COR-L47 (cell line): ENCODE measurements at places on chromosomes 3 and 15.

- DNase-seq = peak; percentile 90
These were observed 39.6 kb downstream of the MAP3K13 start for GRCh38 chr3:185402561-185402960.

DNA sequence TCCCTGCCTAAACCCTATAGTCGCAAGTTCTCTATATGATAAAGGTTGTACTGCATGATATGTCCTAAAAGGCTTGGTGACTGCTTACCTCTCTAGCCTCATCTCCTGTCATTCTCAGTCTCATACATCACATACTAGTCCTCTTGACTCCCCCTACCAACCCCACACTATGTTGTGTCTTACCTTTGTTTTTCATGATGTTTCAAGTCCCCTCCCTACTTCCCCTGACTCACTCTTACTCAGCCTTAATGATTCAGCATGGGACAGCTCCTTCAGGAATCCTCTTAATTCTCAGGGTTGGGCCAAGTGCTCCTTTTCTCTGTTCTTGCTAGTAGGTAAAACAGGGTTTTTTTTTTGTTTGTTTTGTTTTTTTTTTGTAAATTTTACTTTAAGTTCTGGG lies 49.6 kb downstream of the SLMAP start:
- DNase-seq = no peak

GRCh38 chr3:1230920-1231319 lies 138.1 kb downstream of the CNTN6 start:
- no peak for DNase-seq

DNA sequence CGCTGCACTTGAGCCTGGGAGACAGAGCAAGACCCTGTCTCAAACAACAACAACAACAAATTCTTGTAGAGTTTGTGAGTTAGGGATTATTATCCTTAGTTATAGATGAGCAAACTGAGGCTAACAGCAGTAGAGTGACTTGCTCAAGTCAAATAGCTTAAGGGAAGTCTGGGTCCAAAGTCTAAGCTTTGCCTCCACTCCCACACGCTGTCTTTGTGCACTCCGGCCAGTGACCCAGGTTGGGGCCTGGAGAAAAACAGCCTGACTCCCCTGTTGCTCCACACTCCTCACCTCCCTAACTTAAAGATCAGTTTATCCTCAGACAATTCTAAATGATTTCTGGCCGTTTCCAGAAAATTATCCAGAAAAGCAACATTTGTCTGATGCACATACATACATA lies 9.2 kb upstream of the SIN3A start:
- DNase-seq = no peak

DNA sequence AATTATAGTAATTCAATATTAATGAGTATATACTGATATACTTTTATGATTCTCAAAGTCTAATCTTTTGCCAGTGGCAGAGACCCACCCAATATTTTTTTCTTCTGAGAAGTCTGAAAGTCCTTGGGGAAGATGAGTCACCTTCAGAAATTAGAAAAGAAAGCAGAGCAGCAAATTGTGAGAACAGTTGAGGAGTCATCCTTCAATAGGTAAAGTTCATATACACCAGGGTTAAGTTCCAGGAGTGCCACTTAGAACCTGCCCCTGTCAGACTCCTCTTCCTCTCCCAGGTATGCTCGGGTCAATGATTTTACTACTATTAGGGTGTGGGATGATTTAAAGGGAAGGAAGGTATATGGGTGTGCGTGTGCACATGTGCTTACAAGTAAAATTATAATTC lies 7.1 kb downstream of the CLRN1 start:
- DNase-seq = no peak

DNA sequence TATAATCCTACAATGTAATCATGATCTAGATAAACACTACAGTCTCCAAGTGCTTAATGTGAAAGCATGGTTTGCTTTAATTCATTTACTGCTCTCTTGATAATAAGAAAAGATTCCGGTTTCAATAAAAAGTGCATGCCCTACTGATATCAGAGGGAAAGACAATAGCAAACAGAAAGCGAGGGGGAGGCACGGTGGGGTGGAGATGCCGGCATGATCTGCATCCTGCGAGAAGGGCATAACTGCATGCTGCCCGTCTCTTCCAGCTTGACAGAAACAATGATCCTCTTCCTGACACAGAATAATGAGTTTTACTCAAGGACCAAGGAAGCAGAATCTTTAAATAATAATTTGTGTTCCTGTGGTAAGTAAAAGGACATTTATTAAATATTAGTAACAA lies 51.7 kb downstream of the GOLIM4 start:
- no peak for DNase-seq

DNA sequence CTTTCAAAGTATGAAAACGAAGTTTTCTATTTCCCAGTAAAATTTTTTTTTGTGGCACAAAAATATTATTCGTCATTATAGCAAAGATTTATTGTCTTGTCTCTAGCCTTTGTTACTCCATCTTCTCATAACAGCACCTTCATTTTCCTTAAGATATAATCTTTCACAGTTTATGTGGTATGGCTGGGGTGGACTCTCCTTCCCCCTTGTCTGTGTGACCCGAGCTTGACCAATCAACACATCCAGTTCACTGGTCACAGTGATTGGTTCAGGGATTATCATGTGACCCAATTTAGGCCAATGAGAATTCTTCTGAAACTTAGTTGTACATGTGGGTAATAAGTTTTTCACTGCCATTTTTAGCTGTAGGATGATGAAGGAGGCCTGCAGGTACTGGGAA lies 71.2 kb upstream of the DCBLD2 start:
- no peak for DNase-seq

DNA sequence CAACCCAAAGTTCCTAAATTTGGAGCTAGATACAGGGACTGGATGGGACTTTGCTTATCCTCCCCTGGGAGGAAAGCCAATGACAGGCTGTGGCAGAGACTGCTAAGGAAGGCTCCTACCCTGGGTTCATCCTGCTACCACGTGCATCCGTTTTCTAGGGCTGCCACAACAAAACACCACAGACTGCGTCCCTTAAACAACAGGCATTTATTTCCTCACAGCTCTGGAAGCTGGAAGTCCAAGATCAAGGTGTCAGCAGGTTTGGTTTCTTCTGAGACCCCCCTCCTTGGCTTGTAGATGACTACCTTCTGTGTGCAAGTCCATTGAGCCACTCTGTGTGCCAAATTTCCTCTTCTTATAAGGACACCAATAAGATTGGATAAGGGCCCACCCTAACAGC lies 263.9 kb downstream of the FAM43A start:
- no peak for DNase-seq

- no peak for DNase-seq
These were observed 34.4 kb downstream of the TARS3 start for GRCh38 chr15:101689901-101690300.

DNA sequence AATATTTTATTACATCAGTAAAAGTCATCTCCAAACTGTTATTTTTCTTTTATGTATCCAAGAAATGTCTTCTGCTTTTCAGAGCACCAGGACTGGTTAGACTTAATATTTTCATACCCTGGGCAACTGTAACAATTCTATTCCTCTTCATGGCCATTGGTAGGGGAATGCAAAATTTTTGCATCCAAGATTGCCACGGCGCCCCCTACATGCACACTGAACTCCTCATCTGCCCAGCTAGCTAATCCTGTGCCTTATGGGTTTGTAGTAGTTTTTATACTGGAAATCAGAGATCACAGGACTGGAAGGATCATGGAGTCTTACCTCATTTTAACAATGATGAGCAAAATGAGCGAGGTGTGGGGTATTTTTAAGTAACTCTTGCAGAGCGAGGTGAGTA lies 74.2 kb downstream of the CRTC3 start:
- no peak for DNase-seq

DNA sequence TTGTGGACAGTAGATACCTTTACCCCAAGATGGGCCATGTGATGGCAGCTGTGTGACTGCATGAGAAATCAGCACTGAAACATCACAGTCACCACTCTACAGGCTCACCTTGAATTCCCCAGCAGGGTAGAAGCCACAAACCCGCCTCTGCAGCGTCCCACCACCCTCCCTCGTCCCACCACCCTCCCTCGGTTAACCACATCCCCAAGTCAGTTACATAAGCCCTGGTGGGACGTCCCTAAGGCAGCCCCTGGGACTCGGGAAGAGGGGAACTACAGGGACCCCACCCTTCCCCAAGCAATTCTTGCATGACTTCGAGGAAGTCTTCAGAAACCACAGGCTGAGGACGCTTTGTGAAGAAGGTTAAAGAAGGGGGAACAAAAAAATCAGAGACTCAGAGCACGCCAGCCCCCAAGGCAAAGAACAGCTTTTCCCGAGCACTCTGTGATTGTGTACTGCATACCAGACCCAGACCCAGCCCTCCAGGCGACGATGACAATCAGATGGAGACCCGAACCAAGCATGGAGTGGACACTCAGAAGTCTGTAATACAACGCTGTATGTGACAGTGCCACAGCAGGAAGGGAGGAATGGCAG lies 60.5 kb downstream of the SH3BP5 start:
- no peak for DNase-seq

GRCh38 chr15:67042551-67043142 lies 22.8 kb upstream of the SMAD3 start:
- no peak for DNase-seq

GRCh38 chr15:73457334-73457733 lies 14.4 kb downstream of the REC114 start:
- no peak for DNase-seq

GRCh38 chr15:74893627-74894026 lies 3.8 kb downstream of the MPI start:
- DNase-seq = no peak

DNA sequence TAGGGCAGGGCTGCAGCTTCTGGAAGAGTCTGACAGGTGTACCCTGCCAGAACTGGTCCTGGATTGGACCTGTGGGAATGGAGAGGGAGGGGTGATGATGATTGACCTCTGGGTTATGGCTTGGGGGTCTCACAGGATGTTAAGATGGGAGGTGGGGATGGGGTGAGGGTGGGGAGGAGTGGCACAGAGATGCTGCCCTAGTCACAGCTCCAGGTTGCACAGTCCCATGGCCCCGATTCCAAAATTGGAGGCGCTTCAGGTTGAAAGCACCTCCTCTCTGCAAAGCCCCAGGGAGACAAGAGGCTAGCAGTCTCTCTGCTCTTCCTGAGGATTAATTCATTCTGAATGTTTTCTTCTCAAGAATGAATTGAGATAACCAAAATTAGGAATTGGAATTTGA lies 101.4 kb downstream of the FAM43A start:
- no peak for DNase-seq

GRCh38 chr3:62316525-62316924 lies 56.8 kb downstream of the FEZF2 start:
- DNase-seq = no peak

DNA sequence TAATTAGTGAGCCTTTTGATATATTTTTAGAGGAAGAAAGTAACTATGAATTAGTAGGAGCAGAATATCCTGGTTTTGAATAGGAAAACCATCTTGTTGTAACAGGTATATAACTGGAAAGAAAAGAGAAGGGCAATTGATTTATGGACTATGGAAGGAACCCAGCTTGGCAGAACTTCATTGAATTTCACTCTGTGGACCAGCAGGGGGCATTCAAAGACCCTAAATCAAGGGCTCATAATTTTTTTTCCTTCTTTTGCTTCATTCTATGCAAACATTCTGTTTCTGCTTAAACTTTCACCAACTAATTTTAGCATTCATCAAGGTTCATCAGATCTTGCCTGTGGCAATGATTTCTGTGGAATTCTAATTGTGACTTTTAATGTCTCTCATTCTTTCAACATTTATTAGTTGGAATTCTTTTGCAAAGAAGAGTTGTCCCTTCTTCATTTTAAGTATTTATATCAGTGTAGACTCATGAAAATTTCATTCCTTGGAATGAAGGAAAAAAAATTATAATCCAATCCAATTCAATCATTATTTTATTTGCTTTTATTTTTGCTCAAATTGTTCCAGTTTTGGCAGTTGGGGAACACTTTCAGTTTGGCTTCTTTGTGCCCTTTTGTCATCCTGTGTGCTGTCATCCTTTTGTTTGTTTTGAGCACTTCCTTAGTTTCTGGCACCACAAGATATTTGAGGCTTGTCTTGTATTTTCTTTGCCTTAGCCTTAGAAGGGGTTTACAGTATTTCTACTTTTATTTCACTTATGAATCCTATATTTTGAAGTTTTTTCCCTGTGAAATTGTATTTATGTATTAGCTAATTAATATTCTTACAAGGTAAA lies 30.4 kb downstream of the NXPE3 start:
- peak; percentile 30 for DNase-seq

- no peak for DNase-seq
These were observed 53.8 kb upstream of the SMAD3 start for GRCh38 chr15:67011617-67012005.

DNA sequence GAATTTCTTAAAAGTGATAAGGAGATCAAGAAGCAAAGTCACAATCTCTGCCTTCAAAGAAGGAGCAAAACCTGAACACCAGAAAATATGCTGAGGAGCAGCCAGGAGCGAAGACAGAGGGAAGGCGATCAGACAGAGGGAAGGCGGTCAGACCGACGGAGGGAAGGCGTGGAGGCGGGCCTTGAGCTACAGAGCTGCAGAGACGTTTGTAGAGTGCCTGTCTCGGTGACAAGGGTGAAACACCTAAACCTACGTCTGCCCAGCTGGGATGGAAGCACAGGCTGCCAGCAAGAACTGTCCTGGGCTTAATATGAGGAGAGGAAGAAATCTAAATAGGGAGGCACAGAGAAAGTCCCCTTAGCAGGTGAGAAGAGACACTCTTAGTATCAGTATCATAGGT lies 476.0 kb downstream of the OCA2 start:
- no peak for DNase-seq

- no peak for DNase-seq
These were observed 74.7 kb upstream of the C3orf80 start for GRCh38 chr3:160150525-160150924.

DNA sequence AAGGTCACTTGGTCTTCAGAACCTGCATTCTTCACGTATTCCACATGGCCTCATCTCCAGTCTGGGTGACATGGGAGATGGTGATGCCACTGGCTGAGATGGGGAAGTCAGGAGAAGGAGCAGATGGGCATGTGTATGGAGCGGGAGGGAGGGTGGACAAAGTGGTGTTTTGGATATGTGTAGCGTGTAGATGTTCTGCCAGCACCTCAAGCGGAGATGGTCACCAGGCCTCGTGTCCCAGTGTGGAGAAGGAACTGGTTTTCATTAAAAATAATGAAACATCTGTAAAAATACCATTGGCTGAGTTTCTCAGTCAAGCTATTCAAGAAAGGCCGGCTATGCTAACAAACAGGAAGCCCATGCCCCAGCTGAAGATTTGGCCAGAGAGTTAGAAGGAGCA lies 26.2 kb downstream of the LARP6 start:
- DNase-seq = no peak

GRCh38 chr3:40166997-40167396 lies 142.5 kb upstream of the EIF1B start:
- DNase-seq = no peak

- DNase-seq = no peak
These were observed 3.4 kb downstream of the FSD2 start for GRCh38 chr15:82802497-82802896.

GRCh38 chr3:113537155-113537554 lies 4.8 kb downstream of the SIDT1 start:
- no peak for DNase-seq
